ENCODE measurements at places on chromosomes 7 and 10.
A peak's percentile ranks its signal among the peaks of the same experiment; 100 is the strongest.

DNA sequence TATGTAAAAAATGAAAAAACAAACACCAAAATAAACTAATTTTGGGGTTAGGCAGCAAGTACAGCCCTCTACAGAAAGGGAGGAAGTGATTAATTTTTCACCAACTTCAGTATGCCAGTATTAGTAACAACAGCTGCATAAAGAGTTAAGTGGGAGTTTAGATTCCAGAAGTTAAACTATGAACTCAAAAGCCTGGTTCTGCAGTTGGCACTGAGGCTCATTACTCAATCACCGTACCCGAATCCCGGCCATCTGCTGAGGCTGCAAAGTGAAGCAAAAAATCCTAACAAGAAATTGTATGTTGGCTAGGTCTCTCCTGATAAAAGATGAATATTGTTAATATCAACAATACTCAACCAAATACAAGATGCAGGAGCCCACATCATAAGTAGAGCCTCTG is 4.0 kb downstream of the NUDT5 start:
- DNase-seq = no peak

DNA sequence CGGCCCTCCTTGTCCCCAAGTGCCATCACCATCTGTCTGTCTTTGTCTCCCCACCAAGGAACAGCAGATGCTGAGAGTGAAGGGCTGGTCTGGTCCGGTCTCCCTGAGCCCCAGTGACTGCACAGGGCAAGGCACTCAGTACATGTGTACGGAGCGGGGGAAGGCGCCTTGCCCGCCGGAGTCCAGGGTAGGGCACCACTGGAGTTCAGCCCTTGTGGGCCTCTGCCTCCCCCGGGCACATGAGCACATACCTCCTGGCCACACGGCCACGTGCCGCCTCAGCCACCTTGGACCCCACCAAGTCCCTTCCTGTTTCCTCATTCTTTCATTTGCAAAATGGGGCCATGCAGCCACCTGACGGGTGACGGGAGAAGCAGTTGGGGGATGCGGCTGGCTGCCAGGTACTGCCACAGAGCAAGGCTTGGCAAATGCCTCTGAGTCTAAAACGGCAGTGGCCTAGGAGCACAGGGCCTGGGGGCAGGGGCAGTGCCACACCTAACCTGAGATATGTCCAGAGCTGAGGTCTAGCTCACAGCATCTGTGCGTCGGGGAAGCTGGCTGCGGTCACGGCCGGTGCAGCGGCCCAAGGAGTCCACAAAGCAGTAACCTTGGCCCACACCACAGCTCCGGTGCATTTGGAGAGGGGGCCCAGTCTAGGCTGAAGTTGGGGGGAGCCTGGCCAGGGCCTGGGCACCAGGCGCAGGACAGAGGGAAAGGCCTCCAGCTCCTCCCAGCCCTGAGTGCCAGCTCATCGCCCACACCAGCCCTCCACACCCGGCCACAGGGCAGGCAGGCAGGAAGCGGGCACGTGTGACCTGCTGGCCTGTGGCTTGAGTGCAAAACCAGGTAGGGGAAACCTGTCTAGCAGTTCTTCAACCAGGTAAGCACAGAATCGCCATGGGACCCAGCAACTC is 5.2 kb downstream of the ADAP1 start:
- DNase-seq = no peak

DNA sequence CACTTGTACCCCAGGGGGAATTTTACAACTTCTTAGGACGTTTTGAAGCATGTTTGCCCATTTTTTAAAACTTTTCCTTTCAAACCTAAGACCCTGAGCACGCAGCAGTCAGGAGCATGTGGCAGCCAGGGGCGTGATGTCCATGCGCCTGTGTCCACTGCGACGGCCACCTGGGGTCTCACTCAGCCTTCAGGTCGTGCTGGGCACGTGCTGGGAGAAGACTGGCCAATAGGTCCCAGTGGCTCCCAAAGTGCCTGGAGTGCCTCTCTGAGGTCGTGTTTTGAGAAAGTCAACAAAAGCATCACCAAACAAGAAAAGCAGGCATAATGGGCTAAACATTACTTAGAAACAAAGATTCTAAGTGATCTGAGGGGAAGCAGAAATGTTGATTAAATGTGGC is 14.8 kb downstream of the LRRC27 start:
- no peak for DNase-seq

GRCh38 chr10:83469728-83470331 is 669.5 kb upstream of the GHITM start:
- DNase-seq = no peak

- DNase-seq = peak; percentile 43
Observed at GRCh38 chr7:44103923-44104859, at the start of gene AEBP1. Gene AEBP1, plus strand, starts transcription at chr7:44104345. Its CDS starts 321 bp downstream, at chr7:44104666.

DNA sequence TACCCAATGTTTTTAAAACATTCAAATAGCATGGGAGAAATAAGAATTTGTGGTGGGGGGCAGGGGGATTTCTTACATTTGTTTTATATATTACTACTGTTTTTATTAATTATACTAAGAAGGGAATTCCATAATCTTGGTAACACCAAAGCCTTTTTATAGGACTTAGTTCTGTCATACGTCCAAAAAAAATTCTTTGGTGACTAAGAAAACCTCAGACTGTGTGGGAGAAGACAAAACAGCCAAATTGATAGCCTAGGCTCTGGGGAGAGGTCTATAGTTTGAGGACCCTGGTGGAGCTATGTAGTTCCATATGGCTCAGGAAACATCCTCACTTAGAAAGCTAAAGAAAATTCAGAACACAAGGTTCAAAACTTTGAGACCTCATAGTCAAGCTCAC is 23.4 kb downstream of the ACSM6 start:
- DNase-seq = no peak

DNA sequence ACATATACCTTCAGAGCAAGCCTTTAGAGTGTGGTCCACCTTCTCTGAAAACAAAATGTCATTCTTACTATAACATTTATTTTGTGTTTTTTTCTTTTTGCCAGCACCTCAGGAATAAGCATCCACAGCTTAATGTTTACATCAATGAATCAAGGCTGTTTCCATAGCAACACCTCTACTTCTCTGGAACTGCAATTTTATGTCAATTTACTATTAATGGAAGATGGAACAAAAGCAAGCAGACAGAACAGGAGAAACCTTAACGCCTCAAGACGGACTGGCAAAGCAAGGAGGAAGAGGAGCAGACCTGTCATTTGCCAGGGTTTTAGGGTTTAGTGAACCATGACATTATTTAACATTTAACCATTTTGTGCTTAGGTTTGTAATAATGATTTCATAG is 63.1 kb downstream of the PRR15 start:
- DNase-seq = no peak

DNA sequence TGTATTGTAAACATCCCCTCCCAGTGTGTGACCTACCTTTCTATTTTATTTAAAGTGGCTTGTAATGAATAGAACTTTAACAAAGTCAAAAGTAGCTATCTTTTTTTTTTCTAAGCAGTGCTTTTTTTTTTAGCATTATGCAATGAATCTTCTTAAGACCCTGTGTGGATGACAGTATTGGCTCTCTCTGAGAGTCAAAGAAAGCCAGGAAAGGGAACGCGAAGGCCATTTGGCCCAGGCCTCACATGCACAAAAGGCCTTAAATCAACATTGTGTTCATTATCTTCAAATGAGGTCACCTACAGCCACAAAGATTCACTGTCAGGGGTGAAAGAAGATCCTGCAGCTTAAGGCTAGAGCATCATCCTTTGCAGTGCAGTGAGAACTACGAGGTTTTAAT is 721.5 kb downstream of the GRID1 start:
- no peak for DNase-seq

DNA sequence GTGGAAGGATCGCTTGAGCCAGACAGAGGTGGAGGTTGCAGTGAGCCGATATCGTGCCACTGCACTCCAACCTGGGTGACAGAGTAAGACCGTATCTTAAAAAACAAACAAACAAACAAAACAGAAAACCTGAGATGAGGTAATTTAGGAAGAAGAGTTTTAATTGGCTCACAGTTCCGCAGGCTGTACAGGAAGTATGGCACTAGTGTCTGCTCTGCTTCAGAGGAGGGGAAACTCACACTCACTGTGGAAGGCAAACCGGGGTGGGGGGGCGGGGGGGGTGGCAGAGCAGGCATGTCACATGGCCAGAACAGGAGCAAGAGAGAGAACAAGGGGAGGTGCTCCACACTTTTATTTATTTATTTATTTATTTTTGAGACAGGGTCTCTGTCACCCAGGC is 5.1 kb downstream of the UBE2D4 start:
- no peak for DNase-seq

DNA sequence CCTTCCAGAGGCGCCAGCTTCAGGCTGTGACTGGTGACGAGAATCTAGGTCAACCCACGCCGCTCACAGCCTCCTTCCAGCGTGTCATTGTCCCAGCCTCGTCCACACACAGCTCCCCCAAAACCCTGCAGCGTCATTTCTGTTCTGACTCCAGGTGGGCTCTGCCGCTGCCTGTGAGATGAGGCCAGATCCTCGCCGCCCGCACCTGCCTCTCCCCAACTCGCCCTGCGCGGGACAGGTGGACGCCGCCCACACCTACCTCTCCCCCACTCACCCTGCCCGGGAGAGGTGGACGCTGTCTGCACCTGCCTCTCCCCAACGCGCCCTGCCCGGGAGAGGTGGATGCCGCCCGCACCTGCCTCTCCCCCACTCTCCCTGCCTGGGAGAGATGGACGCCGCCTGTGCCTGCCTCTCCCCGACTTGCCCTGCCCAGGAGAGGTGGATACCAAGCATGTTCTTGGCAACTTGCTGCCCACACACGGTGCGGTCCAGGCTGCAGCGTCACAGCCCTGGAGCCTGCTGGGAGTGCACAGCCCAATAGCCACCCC is 32.0 kb upstream of the CFAP46 start:
- no peak for DNase-seq

GRCh38 chr7:19116121-19117090 is 1.0 kb downstream of the TWIST1 start:
- peak; percentile 42 for DNase-seq

DNA sequence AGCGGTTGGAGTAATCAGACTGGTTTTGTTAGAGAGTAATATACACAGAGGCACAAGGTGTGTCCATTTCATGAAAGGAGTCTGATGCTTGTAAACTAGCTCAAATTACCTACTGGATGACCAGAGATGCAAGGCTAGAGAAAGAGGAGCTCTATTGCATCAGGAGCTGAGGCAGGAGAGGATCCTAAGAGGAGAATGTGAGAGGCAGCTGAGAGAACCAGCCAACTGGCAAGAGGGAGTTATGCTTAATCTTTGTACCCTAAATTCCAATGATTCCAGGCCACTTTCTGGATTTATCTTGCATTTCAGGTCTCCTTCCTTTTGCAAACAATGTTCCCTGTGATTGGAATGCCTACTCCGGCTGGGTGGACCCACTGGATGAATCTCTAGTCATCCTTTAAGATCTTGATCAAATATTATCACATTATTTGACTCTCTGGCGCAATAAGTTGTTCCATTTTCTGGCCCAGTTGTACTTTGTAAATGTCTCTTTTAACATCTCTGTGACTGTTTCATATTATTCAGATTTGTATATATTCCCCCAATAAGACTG is 57.5 kb upstream of the PTPN12 start:
- peak; percentile 13 for DNase-seq

- no peak for DNase-seq
Observed at GRCh38 chr10:84531396-84531795, 203.0 kb downstream of the CCSER2 start.

- DNase-seq = peak; percentile 82
Observed at GRCh38 chr10:83539528-83540308, 599.6 kb upstream of the GHITM start.
